ENCODE measurements at places on chromosomes 13 and 19.

- DNase-seq = no peak
Observed at GRCh38 chr13:48398450-48399095, 14.3 kb downstream of the LPAR6 start.

DNA sequence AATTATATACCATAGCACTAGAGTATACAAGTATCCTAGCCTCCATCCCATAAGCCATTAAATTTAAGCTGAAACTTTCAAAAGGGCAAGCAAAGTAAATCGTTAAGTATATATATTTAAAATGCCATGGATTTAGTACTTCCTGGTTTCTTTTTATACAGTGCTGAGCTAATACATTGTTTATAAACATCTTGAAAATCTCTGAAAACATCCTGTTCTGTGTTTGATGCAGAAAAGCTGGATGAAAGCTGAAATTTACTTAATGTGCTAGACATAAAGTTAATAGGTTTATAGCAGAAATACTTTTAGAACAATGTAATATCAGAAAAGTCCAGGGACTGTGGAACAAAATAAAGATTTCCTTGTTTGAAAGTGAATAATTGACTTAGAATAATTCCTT is 875.4 kb downstream of the SLITRK6 start:
- no peak for DNase-seq

GRCh38 chr13:30026093-30026492 is 175.7 kb upstream of the UBL3 start:
- no peak for DNase-seq

- DNase-seq = peak; percentile 39
Observed at GRCh38 chr13:23372264-23372906, 61.1 kb downstream of the SACS start.

GRCh38 chr13:41213919-41214318 is 19.6 kb upstream of the KBTBD7 start:
- DNase-seq = no peak

- no peak for DNase-seq
Observed at GRCh38 chr13:66266348-66266747, 963.8 kb downstream of the PCDH9 start.

GRCh38 chr13:75305059-75305458 is 176.9 kb downstream of the TBC1D4 start:
- no peak for DNase-seq

GRCh38 chr13:23741879-23742510 is 147.2 kb downstream of the MIPEP start:
- no peak for DNase-seq

- DNase-seq = no peak
Observed at GRCh38 chr13:44104969-44105368, 225.3 kb downstream of the LACC1 start.

- DNase-seq = peak; percentile 61
Observed at GRCh38 chr19:48925240-48925843, 8.2 kb upstream of the DHDH start.

GRCh38 chr19:33819880-33820781 is 23.5 kb downstream of the KCTD15 start:
- DNase-seq = peak; percentile 85

DNA sequence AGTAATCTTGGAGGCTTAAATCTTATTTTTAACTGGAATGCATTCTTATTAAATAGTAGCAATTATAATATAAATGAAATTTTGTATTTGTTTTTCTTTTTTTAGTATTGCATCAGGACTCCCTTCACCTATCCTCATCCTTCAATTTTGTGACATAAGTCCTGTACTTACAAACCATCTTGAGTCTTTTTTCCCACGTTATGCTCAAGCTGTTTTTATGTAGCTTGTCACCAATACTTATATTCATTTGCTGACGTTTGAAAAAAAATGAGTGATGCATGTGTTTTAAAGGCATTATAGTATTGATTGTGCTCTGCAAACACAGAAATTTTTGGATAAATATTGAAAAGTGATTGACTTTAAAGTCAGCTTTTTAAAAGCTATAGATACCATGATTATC is 888 bp downstream of the GPR18 start:
- no peak for DNase-seq

DNA sequence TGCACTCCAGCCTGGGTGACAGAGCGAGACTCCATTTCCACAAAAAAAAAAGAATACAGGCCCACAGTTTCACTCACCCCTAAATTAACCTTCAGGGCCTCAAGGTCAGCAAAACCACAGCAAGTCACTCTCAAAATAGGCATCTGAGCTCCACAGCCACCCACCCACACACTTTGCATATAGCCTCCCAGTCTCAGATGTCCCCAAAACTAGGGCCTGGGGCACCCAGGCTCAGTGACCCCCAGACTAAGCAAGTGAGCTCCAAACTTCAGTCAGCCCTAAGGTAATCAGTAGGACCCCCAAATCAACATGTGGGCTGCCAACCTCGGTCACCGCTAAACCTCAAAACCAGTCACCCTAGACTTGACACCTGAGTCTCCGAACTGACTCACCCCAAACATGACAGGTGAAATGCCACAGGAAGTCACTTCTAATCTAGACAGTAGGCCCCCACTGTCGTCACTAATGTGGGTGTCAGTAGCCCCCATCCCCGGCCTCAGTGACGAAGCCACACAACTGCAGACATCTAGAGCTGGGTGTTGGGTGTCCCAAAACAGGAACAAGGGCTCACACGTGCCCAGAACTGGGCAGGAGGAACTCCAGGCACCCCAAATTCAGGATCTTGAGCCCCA is 13.9 kb downstream of the RABAC1 start:
- DNase-seq = no peak

DNA sequence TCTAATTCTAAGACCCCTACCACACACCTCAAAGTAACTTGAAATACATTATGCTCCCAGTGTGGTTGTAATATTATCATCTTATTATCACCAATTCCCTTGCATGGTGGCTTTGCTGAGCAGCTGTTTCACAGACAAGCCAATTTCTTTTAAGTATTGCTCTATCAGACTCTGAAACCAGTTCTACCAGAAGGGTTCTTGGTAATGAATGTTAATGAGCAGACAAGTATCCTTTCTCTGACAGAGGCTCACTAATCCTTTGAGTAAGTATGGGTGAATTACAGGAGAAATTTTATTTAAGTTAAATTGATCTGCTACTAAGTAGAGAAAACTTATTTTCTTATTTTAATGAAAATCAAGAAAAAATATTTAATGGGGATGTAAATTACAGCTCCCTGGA is 326.0 kb downstream of the GPC6 start:
- DNase-seq = no peak

GRCh38 chr19:1468821-1469254 is 10.2 kb downstream of the C19orf25 start:
- peak; percentile 35 for DNase-seq

DNA sequence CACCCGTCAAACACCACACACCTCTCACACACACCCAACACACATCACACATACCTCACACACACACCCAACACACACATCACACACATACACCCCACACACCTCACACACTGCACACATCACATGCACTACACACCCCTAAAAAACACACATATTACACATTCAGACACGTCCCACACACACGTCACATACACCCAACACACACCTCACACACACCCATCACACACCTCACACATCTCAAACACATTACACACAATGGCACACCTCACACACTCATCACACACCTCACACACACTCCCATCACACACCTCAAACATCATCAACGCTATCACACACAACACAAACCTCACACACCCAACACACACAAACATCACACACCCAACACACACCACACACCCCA is 133.1 kb downstream of the CRYL1 start:
- DNase-seq = no peak

- DNase-seq = no peak
Observed at GRCh38 chr19:10036601-10037071, 23.4 kb downstream of the RDH8 start.

DNA sequence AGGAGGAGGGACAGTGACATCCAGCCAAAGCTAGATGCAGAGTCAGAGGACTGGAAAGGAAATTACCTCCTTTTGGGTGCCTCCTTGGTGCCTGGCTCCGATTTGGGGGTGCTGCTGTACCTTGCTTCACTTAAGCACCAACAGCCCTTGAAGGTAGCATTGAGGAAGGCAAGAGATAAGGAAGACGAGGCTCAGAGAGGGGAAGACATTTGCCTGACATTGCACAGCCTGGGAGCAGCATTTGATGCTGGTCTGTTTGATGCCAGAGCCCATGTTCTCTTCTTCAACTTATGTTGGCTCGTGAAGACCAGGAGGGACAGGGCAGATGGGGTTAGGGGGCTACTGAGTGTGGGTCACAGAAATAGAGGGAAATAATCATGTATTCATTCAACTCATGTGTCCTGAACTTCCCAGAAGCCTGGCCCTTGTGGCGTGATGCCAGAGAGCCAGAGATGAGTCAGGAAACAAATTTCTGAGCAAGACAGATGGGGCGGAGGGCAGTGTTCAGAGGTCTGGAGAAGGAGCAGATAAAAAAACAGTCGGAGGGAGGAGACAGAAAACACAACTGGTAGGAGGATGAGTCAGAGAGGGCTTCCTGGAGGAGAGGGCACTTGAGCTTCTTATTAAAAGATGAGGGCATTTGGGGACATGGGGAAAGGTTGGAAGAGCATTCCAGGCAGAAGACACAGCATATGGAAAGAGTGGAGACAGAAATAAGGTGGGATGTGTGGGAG is 3.0 kb upstream of the C19orf81 start:
- no peak for DNase-seq

DNA sequence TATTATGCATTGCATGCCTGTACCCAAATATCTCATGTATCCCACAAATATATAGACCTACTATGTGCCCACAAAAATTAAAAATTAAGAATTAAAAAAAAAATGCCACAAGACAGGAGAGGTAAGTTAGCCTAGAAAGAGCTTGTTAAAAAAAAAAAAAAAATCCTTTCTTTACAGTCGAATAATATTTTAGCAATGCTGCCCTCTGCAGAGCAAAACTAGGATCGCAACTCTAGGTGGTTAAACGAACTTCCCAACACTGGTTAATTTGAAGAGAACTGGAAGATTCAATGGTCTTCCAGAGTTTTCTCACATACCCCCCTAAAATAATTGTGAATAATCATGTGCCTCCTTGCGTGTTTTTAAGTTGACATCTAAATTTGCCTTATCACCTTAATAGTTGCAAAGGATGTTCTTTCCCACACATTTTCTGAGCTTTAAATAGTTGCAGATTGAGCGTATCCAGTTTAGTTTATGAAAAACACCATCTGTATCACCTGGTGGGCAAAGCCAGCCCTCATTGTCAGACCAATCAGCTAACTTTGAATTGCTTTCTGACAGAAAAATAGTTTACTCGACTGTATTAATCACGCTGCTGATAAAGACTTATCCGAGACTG is 47.4 kb upstream of the RCBTB2 start:
- peak; percentile 80 for DNase-seq

DNA sequence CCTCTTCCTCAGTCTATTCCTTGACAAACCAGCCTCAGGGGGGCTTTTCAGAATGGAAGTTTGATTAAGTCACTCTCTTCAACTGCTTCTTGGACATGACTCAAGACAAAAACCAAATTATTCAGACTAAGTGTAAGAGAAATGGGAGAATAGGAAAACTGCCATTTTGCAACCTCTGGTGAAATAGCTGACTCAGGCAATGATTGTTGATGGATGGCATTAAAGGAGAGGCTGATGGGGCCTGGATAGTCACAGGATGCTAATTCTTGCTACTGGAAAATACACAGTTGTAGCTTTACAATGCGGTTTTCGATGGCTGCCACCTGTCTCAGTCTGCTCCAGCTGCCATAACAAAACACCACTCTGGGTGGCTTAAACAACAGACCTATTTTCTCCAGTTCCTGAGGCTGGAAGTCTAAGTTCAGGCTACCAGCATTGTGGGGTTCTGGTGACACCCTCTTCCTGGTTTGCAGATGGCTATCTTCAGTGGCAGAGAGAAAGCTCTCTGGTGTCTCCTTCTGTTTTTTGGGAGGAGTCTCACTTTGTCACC is 6.1 kb downstream of the NOSIP start:
- no peak for DNase-seq

DNA sequence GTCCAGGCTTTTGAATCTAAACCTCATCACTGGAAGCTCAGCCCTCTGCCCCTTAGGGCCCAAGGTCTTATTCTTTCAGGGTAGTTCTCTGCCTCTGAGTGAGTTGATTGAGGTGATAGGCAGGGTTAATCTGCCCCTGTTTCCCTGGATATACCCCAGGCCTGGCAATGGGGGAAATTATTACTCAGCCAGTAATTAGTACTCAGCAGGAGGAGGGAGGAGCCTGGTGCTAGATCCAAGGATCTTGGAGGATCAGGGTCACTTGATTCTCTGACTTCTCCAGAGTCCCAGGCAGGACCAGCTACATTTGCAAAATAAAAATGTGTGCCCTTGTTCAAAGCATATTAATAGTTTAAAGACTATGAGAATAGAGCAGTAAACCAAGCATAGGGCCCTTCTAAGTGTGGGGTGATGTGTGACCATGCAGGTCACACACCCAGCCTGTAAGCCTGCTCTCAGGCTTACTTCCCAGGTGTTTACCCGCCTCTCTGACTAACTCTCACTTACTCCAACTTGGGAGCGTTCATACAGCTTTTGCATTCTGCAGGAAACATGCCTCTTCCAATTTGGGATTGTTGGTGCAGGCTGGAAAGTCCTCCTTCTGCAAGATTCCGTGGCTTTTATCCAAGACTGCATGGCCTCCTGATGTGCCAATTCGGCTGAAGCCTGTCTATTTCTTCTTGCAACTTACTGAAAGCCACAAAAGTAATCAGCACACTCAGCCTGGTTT is 7.9 kb upstream of the STK24 start:
- no peak for DNase-seq

GRCh38 chr13:21796775-21797514 is 126.1 kb downstream of the FGF9 start:
- DNase-seq = no peak

GRCh38 chr13:79226938-79227337 is 179.1 kb downstream of the RBM26 start:
- DNase-seq = no peak

GRCh38 chr19:54696117-54696548 is 28.1 kb upstream of the KIR3DL3 start:
- peak; percentile 52 for DNase-seq

DNA sequence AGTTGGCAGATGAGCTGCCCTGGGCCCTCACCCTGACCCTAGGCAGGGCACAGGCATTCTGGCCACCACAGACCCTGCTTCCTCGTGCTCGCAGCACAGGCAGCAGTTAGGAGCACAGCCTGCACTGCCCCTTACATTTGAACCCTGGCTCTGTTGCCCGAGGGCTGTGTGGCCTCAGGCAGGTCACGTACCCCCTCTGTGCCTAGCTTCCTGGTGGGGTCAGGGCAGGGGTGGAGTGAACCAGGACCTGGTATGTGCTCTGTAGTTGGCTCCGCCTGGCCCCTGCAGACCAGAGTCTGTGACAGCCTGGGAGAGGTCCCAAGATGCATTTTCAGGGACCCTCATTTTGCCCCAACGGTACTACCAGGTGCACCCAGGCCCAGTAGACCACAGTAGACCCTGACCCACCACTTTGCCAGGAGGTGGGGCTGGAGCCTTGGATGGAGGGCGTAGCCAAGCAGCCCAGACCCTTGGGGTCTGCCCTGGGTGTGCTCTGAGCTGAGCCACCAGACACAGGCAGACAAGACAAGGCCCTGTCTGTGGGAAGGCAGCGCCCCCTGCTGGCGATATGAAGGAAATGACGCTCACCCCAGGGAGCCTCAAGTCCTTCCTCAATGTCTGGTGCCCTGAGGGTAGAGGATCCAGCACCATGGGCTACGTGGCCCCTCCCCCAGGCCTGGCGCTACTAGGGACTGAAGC is 9.1 kb downstream of the LYL1 start:
- DNase-seq = peak; percentile 77

Data from inflammatory macrophage treated with lipopolysaccharide for 4 hours (primary cell).